Hippocampal formation (tissue), 2 donors: ENCODE measurements at places on chromosomes 4 and X.
A peak's percentile ranks its signal among the peaks of the same experiment; 100 is the strongest.

DNA sequence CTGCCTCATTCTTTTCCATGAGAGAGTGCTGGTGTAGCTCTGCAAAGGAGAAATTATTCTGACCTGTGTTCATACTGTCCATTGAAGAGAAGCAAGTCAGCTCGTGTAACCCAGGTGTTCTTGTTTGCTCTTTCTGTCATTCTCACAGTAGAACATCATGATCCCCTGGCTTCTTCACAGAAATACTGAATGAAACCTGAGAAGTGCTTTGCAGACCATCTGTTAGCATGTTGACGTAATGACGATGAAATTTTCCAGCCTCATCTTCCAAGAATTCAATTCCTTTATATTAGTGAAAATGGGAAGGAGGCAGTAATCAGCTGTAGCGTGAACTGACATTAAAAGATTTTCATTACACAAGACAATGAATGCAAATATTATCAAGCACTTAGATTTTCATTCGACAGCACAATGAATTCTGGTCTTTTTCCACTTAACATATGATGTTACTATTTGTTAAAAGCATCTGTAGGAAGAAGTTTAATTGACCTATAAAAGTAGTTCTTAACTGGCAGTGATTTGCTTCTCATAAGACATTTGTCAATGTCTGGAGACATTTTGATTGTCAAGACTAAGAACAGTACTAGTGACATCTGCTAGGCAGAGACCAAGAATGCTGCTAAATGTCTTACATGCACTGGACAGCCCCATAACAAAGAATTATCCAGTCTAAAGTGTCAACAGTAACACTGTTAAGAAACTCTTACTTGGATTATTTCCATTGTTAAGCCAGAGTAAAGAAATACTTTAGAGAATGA, 246.3 kb downstream of the BANK1 start:
- no peak for DNase-seq

- DNase-seq: no peak
These were observed 84.2 kb downstream of the GPR143 start for GRCh38 chrX:9681422-9681821.

DNA sequence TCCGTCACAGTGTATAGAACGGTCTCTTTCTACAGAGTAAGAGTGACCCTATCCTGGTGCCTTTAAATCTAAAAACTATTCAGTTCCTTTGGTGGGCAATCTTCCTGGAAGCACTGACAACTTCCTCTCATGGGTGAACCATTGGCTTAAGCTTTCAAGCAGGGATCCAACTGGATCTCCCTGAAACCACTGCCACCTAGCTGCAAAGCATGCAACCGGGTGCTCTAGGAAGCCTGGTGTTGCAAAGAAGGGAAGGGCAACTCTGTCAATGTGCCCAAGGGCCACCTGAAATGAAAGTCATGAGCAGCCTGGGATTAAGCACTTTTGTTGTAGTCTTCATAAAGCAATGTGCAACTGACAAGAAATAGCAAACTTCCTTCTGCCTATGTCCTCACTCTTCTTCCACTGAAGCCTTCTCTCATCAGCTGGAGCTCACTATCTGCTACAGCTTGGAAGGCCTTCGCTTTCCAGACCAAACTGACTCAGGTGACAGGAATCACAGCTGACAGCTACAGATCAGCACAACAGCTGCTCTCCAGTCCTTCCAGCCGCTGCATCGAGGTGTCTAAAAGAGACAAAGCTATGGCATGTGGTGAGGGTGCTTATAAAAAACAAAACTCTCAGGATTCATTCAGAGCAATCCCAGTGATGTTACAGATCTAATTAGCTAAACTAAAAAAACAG, 46.1 kb downstream of the SETD7 start:
- DNase-seq: peak; percentile 19

DNA sequence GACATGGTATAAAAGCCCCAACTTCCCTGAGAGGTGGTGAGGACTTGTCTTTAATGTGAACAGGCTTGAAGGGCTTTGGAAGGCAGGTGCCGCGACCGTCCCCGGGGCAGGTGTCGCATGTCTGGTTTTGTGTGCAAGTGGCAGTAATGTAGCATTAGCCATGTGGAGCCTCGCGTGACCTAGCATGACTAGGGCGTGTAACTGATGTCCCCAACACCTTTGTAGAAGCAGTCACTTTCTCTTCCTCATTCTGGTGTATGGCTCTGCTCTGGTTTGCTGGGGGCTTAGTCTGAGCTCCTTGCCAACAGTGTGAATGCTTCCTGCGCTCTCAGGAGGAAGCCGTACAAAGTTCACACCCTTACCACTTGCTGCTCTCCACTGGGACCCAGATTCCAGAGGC, 145.7 kb downstream of the AMMECR1 start:
- no peak for DNase-seq

DNA sequence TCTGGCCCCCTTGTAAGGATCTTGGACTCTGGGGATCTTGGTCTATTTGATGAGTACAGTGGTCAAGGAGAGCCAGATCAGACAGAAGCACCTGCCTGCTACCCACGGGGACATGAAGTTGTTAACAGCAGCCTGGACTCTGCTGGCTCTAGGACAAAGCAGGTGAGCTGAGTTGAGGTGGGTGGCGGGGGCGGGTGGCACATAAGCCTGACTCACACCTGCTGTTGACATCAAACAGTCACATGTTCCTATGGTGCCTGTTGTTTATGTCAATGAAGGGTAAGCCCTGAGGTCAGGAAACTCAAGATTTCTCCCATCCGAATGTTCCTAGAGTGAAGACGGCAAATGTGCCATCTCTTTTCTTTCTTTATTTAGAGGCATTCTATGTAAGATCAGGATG, 50.1 kb upstream of the CLNK start:
- no peak for DNase-seq

DNA sequence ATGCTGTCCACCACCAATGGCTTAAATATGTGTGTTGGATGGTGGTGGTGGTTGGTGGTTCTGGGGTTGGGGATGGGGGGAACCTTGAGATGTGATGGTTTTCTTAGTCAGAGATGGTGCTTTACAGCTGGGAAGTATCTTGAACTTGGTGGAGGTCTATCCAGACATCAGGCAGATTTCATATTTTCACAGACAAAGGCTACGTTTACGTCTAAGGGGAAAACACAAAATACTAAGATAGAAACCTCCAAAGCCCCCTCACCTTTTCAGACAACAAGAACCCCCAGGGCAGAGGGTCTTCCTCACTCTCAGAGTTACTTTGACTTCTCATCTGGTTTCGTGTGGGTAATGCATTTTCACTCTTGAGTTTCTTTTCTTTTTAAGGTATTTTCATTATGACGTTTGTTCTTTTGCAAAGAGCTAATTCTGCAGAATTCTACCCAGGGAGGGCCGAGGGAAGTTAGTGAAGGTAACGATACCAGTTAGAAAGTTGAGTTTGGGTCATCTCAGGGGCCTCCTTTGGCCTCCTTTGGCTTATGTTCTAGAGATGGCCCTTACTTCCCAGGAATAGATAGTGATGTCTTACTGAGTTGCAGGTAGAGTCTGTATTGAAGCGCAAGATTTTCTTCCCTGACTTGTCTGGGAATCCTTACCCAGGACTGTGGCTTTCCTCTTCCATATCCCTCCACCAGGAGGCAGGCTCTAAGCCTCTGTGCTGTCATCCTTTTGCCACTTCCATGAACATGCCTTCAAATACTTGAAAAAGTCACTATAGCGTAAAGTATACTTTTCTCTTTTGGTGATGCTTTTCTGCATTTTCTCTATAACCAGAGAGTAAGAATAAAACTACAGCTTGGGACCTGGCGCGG, 31.9 kb downstream of the RHOH start:
- DNase-seq: no peak

GRCh38 chrX:136203951-136204350, 47.2 kb downstream of the MAP7D3 start:
- no peak for DNase-seq

DNA sequence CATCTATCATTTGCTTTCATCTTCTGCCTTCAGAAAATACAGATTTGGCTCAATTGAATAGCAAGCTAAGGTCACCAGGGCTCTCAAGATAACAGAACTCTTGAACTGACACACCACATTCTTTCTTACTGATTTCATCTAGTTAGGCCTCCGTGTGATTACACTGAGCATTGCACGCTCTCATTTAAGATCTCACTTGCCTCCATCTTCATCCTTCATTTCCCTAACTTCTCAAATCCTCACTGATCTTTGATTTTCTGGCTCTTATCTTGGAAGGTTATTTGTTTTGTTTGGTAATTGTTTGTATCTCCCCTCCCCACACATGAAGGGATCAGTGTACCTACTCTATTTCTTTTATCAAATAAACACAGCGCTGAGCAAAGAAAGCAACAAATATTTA, 47.7 kb downstream of the MANBA start:
- no peak for DNase-seq

DNA sequence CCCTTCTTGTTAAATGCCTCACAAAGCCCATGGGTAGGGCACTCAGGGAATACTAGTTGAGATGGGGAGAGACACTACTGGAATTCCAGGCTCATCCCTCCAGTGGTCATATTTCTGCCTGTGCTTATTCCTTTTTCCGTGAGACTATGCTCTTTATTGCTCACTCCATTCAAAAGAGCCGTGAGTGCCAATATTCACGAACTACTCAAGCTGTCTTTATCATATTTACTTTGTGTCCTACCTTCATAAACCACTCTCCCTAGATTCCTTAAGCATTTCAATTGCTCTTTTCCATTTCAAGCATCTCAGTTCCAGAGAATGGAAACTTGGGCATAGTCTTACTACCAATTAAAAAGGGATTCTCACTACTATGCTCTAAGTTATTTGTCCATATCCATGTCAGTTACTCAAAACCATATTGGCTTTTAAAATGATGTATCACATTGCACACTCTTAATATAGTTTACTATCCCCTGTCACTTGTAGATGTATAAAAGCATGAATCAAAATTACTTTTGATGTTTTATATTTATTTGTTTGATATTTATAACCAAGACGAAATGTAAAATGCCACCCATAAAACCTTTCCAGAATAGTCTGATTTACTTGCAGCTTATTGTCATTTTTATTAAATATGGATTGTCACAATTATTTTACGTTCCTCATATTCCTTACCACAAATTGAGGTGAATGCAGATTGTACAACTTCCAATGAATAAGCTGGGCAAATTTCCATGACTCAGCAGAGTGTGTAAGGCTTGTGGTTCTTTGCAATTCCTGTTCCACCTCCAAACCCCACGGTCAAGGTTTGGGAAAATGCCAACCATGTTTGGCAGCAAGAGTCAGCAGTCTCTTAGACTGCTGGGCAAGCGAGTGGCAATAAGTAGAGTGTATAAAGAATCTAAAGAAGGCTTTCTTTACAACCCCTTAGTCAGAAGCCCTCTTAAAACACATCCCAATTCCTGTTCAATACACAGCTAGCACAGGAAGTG, 24.4 kb downstream of the ENOX2 start:
- no peak for DNase-seq

DNA sequence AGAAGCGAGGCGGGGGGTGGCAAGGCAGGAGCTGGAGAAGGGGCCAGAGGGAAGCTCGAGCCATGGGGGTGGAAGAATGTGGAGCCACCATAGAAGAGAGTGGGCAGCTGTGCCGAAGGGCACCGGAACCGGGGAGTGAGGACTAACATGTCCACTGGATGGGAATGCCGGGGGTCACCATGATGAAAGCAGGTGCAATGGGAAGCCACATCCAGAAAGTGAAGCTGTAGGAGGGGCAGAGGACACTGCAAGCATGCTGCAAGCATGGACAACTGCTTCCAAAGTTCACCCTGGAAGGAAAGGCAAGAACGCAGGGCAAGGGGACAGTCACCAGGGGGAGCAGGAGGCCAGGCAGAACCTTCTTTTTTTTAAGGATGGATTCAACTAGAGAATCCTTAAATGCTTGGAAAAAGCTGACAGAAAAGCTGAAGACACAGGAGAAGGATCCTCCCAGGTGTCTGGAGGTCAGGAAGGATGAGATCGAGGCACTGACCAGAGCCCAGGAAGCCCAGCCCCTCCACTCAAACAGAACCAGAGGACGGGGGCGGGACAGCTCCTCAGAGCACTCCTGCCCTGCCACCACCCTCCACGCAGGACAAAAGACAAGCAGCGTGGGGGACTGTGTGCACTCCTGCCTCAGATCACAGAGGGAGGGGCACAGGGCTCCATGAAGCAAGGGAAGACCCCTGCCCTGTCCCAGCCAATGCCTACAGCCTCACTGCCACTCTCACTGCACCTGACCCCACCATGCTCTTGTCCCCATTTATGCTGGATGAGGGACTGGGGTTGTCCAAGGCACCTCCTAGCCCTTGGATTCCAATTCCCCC, 169.2 kb downstream of the AFAP1 start:
- DNase-seq: no peak

GRCh38 chr4:41822325-41822724, 73.8 kb upstream of the PHOX2B start:
- no peak for DNase-seq

- no peak for DNase-seq
These were observed 22.4 kb downstream of the DCTD start for GRCh38 chr4:182894681-182895275.

- DNase-seq: no peak
These were observed 6.9 kb upstream of the HDAC6 start for GRCh38 chrX:48794911-48795515.

DNA sequence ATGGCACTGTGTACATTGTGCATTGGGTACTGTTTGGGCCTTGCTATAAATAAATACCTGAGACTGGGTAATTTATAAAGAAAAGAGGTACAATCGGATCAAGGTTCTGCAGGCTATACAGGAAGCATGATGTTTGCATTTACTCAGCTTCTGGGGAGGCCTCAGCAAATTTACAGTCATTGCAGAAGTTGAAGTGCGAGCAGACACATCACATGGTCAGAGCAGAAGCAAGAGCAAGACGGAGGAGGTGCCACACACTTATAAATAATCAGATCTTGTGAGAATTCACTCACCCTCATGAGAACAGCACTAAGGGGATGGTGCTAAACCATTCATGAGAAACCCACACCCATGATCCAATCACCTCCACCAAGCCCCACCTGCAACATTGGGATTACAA, 505.0 kb downstream of the ARAP2 start:
- no peak for DNase-seq

- no peak for DNase-seq
These were observed 61.1 kb upstream of the ARSJ start for GRCh38 chr4:114040319-114041116.

DNA sequence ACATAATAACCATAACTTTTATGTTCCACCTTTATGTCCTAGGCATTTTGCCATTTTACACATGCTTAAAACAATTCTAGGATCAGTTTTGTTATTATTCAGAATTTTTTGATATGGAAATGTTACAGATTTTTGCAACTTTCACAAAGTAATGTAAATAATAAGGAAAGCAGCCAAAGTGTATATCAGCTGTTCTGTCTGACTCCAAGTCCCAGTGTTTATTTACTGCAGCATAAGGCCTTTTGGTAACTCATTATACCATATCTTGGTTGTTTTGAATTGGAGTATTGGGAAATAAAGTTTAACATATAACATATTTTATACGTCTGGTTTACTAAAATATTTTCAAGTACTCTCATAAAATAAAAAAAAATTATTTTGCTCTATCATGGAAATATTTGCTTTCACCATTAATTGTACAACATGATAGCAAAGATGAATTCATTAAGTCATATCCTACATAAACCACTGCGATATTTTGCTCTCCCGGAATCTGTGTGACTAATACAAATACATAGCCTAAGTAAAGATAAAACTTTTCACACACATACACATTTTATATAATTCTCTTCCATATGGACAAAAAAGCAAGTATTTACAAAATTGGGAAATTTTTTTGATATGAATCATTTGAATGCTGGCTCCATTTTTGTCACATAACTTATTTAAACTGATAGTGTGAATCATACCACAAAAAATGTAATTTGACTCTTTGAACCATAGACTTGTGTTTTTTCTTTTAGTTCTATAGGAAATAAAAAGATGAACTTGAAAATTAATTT, 399.0 kb downstream of the PABPC4L start:
- no peak for DNase-seq

GRCh38 chrX:54043541-54044125, 640 bp downstream of the PHF8 start:
- DNase-seq: no peak
